Left ventricle myocardium inferior (tissue), 1 donor: ENCODE measurements at places on chromosomes 16 and 17.

DNA sequence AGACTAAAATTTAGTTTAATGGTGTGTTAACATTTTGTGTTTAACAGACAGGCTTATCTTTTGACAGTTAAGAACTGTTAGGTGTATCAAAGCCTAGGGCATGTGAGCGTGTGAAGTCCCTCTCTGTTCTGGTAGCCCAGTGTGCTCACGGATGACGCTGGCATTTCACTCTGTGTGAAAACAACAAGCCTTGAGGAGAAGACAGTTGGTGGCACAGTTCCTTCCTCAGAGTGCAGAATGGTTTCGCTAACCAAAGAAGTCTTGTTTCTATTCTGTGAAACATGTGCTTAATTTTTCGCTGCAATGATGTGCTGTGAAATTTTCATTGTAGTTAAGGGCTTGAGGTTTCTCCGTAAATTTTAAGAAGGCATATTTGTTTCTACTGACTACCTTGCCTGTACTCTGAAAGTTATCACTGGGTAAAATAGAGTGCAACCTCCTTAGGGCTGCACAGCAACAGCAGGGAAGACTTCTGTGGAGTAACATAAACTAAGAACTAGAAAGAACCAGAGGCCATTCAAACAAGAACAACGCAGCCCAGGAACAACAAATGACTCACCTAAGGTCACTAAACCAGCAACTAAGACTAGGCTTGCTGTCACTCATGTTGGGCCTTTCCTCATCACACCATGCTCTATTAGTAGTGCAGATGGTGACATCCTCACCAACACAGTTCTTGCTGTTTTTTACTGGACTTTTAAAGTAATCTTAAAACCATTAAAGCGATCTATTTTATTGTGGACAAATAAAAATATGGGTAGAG, 33.4 kb downstream of the BRD7 start:
- DNase-seq = no peak

GRCh38 chr17:64250233-64250835, 12.7 kb downstream of the TEX2 start:
- DNase-seq = no peak

DNA sequence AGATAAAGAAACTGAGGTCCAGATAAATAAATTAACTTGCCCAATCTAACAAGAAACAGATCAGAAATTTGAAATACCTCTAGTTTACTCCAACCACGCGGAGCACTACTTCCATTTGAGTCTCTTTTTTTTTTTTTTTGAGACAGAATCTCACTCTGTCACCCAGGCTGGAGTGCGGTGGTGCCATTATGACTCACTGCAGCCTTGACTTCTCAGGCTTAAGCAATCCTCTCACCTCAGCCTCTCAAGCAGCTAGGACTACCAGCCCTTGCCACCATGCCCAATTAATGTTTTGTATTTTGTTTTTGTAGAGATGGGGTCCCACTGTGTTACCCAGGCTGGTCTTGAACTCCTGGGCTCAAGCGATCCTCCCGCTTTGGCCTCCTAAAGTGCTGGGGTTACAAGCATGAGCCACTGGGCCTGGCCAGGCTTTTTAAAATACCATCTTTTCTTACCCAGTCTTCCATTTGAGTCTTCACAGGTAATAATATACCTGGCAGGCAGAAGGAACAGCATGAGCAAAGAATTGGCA, 3.3 kb upstream of the NACA2 start:
- no peak for DNase-seq

DNA sequence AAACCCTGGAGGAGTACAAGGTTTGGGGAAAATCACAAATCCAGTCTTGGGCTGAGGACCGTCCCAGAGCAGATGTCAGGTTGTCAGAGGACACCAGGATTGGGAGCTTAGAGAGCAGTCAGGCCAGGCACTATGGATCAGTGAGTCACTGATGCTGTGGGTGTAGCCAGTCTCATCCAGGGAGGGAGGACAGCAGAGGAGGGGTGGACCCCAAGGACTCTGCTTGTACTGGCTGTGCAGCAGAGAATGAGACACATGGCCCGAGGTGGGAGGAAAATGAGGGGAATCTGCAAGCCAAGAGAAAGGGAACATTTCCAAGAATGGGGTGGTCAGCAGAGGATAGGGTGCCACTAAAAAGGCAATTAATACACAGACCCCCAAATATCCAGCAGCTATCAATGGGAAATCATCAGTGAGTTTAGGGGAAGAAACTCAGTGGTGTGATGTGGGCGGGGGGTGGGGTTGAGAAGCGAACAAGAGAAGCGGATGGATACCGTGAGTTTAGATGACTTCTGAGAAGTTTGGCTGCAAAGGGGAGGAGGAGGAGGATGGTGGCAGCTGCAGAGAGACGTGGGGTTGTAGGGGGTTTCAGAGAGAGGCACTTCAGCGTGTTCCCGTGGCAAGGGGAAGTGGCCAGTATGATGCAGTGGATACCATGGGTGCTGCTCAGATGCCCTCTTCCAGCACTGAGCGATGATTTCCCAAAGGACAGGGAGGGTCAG, 43.9 kb downstream of the ARHGAP27 start:
- DNase-seq = no peak

DNA sequence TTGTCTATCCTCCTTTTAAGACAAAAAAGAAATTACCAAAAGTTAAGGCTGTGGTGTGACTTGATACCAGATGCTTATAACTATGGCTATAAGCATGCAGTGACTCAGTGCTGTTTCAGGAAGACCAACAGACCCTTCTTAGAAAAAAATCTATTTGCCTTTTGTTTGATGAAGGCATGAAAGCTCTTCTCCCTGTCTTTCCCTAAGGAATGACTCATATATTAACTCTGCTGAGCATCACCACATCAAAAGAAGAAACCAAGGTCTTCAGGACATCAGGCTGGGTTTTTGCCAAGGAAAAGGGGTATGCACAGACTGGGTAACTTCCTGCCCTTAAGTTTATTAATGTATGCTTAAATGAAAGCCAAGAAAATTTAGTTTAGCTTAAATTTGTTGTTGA, 47.1 kb downstream of the VMP1 start:
- no peak for DNase-seq

DNA sequence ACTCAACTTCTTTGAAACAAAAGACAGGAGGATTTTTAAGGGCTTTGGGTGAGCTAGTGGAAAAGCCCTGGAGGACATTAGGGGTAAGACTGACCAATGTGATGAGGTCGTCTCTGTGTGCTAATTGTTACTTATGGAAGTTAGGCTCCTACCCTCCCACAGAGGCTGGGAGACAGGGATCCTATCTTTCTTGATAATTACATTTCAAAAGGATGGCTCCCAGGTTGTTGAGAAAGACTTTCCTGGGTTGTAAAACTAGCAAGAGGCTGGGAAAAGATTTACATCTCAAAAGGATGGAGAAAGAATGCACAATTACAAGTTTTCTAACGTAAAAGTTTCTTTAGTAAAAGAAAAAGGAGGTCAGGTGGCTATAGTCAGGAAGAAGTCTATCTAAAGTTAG, 605.8 kb upstream of the GOT2 start:
- DNase-seq = no peak

DNA sequence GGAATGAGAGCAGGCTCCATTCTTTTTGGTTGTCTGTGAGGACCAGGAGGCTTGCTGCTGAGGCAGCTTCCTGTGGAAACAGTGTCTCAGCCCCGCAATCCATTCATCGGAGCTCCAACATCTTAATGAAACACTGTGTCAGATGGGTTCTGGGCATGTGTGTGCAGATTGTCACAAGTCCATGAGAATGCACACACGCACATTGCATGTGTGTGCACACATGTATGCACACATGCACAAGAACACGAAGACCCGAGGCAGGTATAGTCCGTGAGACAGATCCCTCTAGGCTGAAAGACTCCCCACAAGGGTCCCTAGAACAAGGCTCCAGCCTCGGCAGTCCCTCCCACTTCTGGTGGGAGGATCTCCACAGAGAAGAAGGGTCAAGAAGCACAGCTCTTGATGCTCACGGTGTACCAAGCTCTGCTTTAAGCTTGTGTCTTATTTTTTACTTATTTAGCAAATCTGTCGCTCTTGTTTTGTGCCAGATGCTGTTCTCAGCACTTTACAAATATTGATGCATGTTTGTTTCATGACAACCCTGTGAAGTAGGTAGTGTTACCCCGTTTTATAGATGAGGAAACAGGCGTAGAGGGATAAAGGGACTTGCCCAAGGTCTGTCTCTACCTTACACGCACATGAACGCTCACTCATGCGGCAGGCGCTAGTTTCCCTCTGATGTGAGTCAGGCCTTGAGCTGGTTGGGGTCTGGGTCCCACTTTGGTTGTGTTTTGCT, 213.1 kb downstream of the SEC14L1 start:
- no peak for DNase-seq

GRCh38 chr16:1130382-1130781, 22.5 kb upstream of the CACNA1H start:
- DNase-seq = no peak

GRCh38 chr17:42221886-42222745, 27.8 kb upstream of the GHDC start:
- peak; percentile 36 for DNase-seq

- DNase-seq = no peak
Observed at GRCh38 chr16:63684149-63685101, 1437.4 kb downstream of the CDH11 start.

- DNase-seq = peak; percentile 60
Observed at GRCh38 chr17:18258356-18259038, at the start of gene FLII. Gene FLII (minus strand): TSS chr17:18258738. CDS start chr17:18258690, 48 bp downstream.

DNA sequence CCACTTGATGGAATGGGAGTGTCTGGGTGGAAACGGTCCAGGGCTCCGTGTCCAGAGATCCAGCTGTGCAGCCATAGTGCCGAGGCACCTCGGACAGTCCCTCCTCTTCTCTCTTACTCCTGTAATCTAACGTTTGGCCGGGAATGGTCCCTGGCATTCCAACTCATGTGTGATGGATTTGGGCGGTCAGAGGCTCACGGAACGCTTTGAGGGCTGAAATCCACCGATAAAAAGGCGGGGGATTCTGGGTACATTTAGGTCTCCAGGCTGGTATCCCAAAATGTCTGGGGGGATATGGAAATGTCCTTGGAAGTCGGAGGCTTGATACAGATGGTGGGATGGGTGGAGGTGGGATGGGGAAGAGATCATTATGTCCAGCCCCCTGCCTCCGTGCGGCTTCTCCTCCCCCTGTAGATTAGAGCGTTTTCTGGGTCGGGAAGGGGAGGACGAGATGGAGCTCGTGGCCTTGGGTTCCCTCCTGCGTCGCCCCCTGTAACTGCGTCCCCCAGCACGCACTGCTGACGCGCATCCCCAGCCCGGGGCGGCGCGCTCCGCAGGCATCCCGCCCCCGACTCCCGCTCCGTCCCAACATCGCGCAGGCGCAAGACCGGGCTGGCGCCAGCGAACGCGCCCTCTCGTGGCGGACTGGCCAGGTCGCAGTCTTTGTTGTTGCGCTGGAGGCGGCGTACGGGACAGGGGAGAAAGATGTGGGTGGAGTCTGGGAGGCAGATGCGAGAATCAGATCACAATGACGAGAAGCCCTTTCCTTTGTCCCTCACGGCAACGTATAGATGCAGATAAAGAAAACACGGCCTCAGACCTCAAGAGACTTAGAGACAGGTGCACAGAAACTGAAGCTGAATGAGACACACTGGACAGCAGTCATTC, 4.5 kb upstream of the SGCA start:
- peak; percentile 92 for DNase-seq

GRCh38 chr16:3998793-3999478, 117.3 kb downstream of the ADCY9 start:
- DNase-seq = no peak

- DNase-seq = no peak
Observed at GRCh38 chr17:21339011-21339410, 37.1 kb upstream of the KCNJ12 start.

GRCh38 chr16:68083861-68084503, 1.2 kb upstream of the NFATC3 start:
- DNase-seq = no peak

DNA sequence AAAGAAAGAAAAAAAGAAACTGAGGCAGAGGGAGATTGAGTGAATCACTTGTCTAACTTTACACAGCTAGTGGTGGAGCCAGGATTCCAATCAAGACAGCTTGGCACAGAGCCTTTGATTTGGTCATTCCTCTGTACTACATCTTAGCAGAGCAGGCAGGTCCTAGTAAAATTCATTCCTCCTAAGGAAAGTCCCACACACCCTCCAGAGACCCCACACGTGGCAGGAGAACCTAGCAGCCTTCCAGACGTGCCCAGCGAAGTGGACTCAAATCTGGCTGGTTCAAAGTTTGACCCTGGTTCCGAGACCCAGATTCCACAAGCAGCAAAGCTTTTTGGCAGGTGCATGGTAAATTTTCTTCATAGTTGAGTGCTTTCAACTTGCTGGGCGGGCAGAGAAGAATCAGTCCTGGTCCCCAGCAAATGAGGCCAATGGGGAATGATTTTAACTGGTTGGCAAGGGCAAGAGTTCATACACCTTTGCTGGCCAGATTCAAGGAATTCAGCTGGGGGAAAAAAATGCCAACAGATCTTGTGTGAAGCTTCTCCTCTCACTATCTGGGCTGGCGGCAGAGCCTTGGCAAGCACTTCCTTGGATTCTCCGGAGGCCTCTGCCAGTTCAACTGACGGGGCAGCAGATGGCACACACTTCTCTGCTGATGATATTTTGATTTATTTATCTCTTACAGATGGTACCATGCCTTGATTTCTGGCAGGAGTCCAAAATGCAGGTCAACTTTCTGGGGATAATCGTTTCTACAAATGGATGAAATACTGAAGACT, 82.4 kb downstream of the GSG1L start:
- no peak for DNase-seq

DNA sequence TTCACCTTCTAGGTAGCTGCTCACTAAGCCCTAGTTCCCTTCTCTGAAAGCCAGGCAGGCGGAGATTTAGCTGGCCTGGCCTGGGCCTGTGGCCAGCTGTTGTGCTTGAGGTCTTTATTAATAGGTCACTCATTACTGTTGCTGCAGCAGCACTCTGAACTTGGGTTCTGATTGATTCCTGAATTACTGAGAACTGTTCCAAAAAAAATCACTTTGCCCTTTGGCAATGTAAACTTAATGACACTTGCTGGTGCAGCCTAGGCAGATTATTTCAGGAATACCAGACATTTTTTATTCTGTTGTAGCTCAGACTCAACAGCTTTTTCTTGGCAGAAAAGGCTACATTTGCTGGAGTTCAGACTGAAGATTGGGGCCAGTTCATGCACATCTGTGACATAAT, 2.7 kb downstream of the TOM1L1 start:
- DNase-seq = peak; percentile 48

GRCh38 chr16:25633549-25633948, 58.2 kb upstream of the HS3ST4 start:
- DNase-seq = no peak

- DNase-seq = no peak
Observed at GRCh38 chr17:5011928-5012327, 14.2 kb downstream of the KIF1C start.

GRCh38 chr17:1597861-1598342, 30.7 kb downstream of the SLC43A2 start:
- DNase-seq = no peak

DNA sequence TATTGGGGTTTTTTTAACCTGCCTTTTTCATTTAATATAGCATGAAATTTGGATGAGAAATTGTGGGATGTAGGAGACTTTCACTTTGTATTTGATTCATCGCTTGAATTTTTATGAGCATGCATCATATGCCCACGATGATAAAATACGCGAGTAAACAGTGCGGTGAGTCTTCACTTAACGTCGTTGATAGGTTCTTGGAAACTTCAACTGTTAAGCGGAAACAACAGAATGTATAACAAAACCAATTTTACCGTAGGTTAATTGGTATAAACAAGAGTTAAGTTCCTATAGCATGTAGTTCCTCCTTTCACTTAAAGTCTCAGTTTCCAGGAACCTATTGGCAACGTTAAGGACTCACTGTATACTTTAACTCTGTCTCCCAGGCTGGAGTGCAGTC, 28.7 kb downstream of the MMP15 start:
- no peak for DNase-seq

GRCh38 chr17:34206569-34206968, 48.5 kb upstream of the CCL2 start:
- no peak for DNase-seq

- DNase-seq = no peak
Observed at GRCh38 chr16:68411086-68411485, 37.2 kb downstream of the SMPD3 start.
